ENCODE measurements at places on chromosomes 4 and X. TPM values are rescaled to one million over a fixed set of nuclear protein-coding genes. Genes with fewer than 3 reads are reported as not detected.

CD99L2 gene
- total RNA-seq: 54.6 TPM

BMPR1B gene
- 7.6 TPM for total RNA-seq

TSPAN7 gene
- total RNA-seq: 2.9 TPM

MAGEA4 gene
- not detected for total RNA-seq

Measured in A549 treated with RU486 at 1 μM for 4 hours (cell line).